ENCODE measurements at places on chromosomes 13 and 19.
A peak's percentile ranks its signal among the peaks of the same experiment; 100 is the strongest.

- no peak for DNase-seq
Measured at GRCh38 chr19:35177377-35178274, 23.1 kb downstream of the FXYD5 start.

DNA sequence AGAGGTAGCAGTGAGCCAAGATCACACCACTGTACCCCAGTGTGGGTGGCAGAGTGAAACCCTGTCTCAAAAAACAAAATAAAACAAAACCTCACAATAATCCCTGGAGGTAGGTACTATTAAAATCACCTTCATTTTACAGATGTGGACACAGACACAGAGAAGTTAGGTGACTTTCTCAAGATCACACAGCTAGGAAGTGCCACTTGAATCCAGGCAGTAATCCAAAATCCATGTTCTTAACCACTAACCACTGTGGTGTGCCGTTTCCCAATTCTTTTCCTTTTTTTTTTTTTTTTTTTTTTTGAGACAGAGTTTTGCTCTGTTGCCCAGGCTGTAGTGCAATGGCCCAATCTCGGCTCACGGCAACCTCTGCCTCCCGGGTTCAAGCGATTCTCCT is 9.0 kb downstream of the PPP1R14A start:
- no peak for DNase-seq

DNA sequence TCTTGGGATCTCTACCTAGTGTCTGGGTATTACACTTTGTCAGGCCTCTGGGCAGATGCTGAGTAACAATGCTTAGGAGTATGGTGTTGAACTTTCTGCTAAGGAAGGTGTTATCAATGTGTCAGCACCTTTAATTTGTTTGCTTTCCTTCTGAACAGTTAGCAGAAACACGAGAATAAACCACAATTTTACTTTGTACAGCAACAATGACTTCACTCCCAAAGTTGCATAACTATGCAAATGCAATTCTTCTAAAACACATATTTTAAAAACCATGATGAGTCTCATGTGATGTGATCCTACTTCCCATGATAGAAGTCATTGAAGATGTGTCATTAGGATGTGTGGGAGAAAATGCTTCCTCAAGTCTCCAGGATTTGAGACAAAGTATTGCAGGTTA is 155.0 kb downstream of the POSTN start:
- DNase-seq = no peak

- DNase-seq = no peak
Measured at GRCh38 chr13:33087790-33088189, 71.6 kb downstream of the KL start.

GRCh38 chr13:71149046-71149445 is 718.0 kb downstream of the DACH1 start:
- DNase-seq = no peak

DNA sequence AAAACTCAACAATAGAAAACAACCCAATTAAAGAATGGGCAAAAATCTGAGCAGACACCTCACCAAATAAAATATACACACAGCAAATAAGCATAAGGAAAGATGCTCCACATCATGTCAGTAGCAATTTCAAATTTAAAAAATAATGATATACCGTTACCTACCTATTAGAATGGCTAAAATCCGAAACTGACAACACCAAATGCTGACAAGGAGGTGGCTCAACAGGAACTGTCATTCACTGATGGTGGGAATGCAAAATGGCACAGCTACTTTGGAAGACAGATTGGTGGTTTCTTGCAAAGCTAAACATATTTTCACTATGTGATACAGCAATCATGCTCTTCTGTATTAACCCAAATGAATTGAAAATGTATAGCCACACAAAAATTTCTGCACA is 9.1 kb downstream of the CYP2A13 start:
- DNase-seq = no peak

DNA sequence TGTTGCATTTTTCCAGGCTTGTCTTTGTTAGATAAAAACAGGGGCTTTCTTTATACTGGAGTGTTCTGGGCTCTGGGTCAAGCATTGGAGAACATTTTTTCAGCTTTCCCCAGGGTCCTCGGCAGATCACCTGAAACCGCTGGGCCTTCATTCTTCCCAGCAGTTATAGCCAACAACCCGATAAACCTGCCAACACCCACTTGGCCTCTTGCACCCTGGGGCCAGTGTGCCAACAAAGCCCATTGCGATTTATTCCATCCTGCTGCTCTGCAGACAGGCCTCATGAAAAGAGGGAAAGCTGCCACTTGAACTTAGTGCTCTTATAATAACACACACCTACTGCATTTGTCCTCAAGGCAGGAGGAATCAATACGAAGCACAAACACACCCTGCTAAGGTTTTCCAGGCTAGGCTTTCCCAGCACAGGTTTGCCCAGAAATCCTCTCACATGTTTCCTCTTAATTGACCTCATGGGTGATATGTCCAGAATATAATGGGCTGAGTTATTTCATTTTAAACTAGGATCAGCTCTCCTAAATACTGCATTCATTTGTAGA is 669.3 kb downstream of the LIG4 start:
- DNase-seq = no peak

DNA sequence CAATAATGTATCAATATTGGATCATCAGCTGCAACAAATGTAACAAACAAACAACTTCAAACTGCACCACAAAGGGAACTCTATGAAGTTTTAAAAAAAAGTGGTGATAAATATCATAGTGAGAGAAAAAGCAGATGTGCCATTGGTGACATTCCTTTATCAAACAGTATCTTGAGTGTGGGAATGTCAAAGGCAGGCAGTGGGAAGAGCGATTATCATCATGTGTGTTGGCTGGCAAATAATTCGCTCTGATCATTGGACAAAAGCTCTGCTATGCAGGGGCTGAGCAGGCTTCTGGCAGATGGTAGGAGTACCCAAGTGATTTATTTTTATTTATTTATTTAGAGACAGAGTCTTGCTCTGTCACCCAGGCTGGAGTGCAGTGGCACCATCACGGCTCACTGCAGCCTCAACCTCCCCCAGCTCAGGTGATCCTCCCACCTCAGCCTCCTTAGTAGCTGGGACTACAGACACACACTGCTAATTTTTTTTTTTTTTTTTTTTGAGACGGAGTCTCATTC is 55.9 kb upstream of the RANBP3 start:
- DNase-seq = no peak

DNA sequence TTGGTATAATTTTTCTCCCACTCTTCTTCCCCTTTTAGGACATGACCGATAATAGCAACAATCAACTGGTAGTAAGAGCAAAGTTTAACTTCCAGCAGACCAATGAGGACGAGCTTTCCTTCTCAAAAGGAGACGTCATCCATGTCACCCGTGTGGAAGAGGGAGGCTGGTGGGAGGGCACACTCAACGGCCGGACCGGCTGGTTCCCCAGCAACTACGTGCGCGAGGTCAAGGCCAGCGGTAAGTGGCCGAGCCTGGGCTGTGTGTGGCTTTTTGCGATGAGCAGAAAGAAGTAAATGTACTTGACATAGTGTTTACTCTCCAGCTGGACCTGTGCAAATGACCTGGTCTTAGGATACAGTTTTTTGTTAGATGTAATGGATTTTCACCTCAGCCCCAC is 102.5 kb downstream of the ARHGEF7 start:
- DNase-seq = no peak

DNA sequence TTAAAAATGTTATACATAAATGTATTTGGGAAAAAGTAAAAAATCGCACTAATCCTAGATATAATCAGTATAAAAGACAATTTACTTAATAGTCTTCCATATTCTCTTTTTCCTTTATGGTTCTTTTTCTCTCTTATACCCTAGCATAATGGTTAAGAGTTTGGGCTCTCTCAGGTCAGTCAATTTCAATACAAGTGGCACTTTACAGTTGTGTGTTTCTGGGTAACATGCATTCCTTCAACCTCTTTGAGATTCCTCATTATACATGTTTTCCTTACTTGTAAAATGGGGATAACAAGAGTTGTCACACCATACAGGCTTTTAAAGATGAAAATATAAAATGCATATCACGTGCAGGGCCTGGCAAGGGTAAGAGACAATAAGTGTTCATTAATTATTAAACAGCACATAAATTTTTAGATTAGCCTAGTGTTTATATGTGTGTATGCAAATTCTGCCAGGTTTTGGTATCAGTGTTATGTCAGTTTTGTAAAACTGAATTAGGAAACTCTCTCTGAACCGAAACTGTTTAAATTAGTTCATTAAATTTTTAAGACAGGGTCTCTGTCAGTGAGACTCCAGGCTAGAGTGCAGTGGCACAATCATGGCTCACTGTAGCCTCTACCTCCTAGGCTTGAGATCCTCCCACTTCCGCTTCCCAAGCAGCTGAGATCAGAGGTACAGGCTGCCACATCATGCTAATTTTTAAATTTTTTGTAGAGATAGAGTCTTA is 49.8 kb downstream of the ELF1 start:
- peak; percentile 47 for DNase-seq

GRCh38 chr13:36310417-36311108 is 12.9 kb upstream of the CCDC169 start:
- DNase-seq = no peak

DNA sequence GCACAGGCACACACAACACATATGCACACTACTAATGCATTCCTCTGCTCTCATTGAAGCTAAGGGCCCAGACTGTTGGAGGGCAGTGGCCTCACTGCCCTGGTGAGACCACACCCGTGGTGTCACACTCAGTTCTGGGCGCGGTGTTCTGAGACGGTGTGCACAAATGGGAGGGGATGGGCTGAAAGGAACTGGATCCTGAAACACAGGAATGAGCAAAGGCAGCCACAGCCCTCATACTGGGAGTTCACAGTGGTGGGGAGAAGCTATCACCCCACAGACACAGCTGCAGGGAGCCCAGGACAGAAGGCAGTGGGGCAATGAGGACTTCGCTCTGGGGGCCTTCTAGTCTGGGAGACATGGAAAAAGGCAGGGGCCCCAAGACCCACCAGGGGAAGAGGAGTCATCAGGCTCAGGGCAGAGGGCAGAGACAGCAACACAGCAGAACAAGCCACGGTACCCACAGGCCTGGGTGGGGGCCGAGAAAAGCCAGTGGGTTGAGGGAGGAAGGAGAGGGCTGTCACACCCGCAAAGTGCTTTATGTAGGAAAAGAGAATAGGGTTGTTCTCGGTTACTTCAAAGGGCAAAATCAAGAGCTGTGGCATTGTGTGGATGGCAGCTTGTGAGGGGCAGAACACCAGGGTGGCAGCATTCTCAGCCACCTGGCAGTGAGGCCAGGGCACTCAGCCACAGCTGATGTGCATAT is 75.4 kb upstream of the GPR183 start:
- no peak for DNase-seq

GRCh38 chr13:32170841-32171240 is 139.3 kb downstream of the FRY start:
- no peak for DNase-seq

- peak; percentile 89 for DNase-seq
Measured at GRCh38 chr19:47707135-47707925, 5.9 kb upstream of the EHD2 start.

- DNase-seq = no peak
Measured at GRCh38 chr19:19403373-19403901, 2.0 kb upstream of the GATAD2A start.

GRCh38 chr13:99055735-99056134 is 77.9 kb upstream of the DOCK9 start:
- no peak for DNase-seq

DNA sequence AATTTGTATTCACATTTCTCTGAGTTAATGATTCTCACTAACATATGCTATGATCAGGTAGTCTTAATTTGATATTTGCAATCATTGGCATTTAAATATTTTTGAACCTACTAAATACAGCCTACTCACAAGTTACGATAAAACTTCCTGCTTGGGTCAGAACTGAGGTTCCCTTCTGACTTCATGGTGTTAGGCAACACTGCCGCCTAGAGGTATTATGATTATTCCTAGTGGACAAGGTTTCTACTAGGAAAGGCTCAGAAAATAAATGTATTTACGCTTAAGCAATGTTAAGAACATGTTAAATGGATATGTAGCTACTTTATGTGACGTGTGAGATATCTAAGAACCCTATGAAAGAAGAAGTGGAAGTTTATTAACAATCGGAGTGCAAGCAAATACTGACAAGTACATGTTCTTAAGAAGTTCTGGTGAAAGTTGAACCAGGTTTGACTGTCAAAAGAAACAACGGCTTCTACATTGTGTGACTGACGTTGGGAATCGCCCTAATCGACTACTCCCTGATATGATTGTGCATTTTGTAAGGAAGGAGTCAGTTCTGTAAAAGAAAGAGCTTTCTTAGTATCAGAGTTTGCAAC is 1395.8 kb downstream of the SLITRK5 start:
- DNase-seq = peak; percentile 85

- DNase-seq = no peak
Measured at GRCh38 chr13:35792021-35792420, 315.5 kb upstream of the MAB21L1 start.

DNA sequence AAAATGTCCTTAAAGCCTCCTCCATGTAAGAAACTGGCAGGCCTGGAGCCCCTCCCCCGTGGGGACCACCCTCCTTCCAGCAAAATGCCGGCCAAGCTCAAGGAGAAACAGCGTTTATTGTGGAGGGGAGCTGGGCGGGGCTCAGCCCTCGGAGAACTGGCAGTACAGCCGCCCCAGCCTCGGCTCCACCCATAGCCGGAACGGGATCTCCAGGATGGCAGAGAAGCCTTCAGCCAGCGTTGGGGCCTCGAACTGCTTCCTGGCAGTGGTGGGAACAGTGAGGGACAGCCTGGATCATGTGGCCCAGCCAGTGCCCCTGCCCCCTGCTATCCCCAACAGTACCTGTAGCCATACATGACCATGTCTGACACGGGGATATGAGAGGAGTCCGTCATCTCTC is 6.3 kb downstream of the PNKP start:
- peak; percentile 9 for DNase-seq

- peak; percentile 76 for DNase-seq
Measured at GRCh38 chr19:49150106-49150943, 4.9 kb downstream of the HRC start.

DNA sequence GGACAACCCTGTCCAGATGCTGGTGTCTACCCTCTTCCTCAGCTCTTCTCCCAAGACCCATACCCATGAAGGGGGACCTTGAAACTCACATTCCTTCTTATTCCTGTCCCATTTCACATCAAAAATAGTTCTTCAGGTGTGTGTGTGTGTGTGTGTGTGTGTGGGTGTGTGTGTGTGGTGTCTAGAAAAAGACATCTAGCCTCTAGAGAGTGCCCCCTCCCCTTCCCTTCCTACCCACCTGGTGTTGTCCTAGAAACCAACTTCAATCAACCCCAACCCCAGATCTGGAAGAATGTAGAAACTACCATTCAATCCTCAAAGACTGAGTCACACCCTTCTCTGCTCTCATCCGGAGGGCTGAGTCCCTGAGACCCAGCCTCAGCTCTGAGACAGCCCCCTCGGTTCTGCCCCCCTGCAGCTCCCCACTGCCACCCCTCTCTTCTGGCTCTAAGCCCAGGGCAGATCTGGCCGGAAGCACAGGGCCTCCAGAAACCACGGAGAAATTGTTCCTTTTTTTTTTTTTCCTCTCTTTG is 3.5 kb downstream of the KCNN4 start:
- peak; percentile 55 for DNase-seq

DNA sequence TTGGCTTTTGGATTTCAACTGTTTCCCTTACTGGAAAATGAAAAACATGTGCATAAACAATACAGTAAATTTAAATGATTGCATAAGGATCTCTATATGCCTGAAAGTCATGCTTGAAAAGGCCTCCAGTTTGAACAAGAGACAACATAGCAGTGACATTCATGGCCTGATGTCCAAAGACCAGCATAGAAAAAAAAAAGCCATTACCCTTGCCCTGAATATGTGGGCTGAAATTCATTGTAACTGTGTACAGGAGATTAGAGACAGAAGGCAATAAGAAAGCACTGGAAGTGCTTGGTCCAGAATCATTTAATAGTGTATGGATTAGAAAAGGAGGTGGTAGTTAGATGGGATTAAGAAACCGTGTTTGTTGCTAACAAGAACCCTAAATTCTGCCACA is 15.4 kb downstream of the MIR17HG start:
- peak; percentile 51 for DNase-seq

- no peak for DNase-seq
Measured at GRCh38 chr13:112724788-112725345, 35.0 kb downstream of the ATP11A start.

Data from NAMALWA (cell line).